ENCODE measurements at places on chromosomes 6 and 20. TPM values are rescaled to one million over a fixed set of nuclear protein-coding genes. Genes with fewer than 3 reads are reported as not detected.

- no peak for DNase-seq
These were observed 257.1 kb upstream of the ZFP64 start for GRCh38 chr20:52448513-52449232.

- DNase-seq: no peak
These were observed 7.9 kb upstream of the ABHD12 start for GRCh38 chr20:25398376-25399036.

GRCh38 chr6:12077021-12077710 lies 65.1 kb downstream of the HIVEP1 start:
- DNase-seq: no peak

- no peak for DNase-seq
These were observed 51.1 kb upstream of the PREP start for GRCh38 chr6:105453968-105454367.

GRCh38 chr20:8720089-8720488 lies 348.8 kb upstream of the PLCB4 start:
- no peak for DNase-seq

DNA sequence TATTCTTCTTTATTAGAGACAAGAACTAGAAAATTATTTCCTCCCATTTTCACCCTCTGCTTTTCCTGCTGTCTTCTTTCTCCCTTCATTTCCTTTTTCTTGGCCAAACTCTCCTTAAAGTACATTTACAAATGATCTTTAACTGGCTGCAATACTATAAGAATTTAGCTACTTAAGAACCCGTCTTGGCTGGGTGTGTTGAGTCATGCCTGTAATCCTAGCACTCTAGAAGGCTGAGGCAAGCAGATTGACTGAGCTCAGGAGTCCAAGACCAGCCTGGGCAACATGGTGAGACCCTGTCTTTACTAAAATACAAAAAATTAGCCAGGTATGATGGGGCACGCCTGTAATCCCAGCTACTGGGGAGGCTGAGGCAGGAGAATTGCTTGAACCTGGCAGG lies 39.3 kb upstream of the SRPK1 start:
- DNase-seq: no peak

DNA sequence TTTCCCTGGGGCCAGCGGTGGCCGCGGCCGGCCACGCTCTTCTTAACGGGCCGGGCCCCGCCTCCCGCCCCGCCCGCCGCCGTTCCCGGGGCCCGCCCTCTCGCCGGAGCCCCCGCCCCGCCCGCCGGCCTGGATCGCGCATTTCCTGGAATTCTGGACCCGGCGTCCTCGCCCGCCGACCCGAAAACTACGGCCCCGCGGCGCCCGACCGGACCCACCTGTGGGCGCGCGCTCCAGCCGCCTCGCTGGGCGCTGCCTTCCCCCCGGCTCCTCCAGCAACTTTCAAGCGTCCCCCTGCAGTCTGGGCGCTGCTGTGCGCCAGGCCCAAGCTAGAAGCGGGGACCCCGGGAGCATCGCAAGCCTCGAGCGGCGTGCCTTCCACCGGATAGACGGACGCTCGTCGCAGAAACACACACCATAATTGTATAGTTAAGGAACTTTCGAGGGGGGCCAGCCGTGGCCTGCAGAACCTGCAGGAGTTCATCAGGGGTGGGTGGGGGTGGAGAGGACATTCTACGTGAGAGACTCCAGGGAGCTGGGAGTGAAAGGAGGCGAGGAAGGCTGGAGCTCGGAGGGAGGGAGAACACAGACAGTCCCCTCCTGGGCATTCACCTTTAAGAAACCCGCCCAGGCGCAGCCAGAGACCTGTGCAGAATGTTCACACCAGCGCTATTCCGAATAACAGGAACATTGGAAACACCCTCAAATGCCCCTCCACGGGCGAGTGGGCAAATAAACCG lies at the start of gene ADA:
ADA (minus strand) TSS at position 16 of the 740 bp plus-strand sequence. CDS start 92 bp downstream, outside the sequence.
- peak; percentile 71 for DNase-seq

- peak; percentile 77 for DNase-seq
These were observed 3.5 kb downstream of the SERPINB9 start for GRCh38 chr6:2899596-2899995.

DNA sequence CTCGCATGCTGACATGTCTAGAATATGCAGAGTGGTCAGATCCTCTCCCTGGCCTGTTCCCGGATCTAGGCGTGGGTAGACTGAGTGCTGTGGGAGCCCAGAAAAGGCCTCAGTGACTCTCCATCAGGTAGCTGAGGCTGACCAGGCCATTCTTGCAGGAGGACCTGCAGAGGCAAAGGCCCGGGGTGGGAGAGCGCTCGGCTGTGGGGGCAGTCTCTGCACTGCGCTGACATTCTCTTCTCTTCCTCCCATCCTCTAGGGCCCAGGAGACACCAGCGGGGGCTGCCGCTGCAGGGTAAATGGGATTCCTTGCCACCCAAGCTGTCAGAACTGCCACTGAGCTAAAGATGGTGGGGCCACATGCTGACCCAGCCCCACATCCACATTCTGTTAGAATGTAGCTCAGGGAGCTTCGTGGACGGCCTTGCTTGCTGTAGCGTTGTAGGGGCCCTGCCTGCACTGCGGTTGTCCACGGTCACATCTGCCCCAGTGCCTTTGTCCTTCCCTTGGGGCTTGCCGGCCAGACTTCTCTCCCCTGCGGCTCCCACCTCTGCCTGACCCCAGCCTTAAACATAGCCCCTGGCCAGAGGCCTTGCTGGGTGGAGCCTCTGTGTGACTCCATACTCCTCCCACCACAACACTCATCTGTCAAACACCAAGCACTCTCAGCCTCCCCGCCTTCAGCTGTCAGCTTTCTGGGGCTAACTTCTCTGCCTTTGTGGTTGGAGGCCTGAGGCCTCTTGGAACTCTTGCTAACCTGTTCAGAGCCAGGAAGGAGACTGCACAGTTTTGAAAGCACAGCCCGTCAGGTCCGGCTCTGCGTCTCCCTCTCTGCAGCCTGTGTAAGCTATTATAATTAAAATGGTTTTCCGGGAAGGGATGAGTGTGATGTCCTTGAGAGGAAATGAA lies 22.2 kb downstream of the RBCK1 start:
- DNase-seq: no peak

- peak; percentile 85 for DNase-seq
These were observed 25.3 kb upstream of the SLCO4A1 start for GRCh38 chr20:62616728-62617621.

C6orf132 gene
- total RNA-seq: 0.18 TPM

RCAN2 gene
- total RNA-seq: 3.4 TPM

SRSF3 gene
- 514 TPM for total RNA-seq

HRH3 gene
- total RNA-seq: not detected

EPHA7 gene
- not detected for total RNA-seq

OR2B6 gene
- total RNA-seq: not detected

GPR6 gene
- total RNA-seq: not detected
